ENCODE measurements at places on chromosomes 11 and 22.

DNA sequence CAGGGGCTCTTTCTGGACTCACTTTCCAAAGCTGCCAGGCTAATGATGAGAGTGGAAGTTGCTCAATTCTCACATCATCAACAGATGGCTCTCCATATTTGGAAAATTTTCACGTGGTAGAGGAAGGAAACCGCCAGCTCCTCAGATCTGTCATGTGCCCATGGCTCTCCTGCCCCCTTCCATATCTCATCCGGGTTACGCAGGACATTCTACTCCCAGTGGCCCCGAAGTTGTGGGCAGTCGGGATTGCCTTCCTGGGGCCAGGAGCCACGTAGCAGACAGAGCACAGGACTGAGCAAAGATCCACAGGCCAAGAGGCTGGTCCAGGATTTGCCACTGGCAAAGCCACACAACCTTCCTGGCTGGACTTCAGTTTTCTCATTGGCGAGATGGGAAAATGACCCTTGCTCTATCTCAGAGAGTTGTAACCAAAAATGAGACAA lies 38.8 kb downstream of the RPUSD4 start:
- no peak for DNase-seq

DNA sequence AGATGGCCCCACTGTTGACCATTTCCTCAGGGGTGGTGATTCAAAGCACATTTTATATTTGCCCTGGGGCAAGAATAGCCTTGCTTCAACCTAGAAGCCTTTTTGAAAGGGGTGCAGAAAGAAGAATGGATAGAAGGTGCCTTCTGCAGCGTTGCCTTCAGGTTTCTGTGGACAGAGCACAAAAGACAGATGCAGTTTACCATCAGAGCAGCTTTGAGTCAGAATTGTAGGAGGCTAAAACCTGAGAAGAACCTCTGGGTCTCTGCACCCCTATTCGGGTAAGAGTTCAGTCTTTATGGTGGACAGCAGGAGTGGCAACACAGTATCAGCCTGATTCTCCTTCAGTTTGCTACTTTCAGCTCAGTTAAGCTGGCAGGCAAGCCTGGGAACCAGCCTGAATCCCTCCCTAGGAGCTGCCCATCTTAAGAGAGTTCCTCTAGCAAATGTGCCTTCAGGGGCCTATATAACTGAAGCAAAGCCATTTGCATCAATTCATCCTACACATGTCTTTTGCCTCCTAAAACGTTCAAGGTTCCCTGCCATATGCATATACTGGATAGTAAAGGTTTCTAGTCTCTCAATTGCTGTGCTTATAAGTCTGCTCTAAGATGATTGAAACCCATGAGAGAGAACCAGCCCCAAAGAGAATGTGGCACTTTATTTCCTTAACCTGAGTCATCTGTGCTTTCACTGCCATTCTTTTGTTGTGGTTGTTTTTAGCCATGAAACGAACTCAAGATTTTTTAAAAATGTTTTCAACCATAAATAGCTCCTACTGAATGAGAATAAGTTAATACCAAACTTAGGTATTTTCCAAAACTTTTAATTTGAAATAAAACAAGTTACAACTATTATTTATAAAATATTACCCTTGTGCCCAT lies 123.0 kb downstream of the TRIM44 start:
- no peak for DNase-seq

DNA sequence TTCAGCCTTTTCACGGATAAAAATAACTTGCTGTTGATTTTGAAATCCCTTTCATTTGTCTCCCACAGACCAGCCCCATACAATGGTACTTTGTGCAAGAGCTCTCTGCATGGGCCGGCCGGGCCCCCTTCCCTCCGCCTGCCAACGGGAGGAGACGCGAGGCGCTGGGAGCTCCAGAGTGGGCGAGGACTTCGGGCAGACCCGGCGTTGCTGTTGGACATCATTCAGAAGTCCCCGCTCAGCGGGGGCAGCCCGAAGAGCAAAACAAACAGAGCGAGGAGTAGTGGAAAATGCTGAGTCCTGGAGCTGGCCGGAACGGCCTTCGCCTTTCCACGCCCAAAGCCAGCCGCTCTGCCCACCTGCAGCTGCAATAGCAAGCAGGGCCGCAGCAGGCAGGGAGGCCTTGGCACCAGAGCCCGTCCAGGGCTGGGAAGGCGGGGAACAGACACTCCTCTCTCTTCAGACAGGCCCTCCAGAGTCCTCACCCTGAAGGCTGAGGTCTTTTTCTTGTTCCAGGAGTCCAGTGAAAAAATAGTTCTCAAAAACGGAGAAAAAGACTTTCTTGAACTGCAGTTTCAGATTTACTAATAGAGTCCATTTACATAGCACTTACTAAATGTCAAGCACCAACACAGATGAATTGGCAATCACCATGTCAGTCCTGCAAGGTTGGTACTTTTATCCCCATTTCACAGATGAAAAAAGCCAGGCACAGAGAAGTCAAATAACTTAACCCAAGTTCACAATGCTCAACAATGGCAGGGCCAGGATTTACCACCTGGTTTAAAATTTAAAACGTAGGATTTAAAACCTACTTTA lies 135.5 kb downstream of the ETS1 start:
- DNase-seq: peak; percentile 89

DNA sequence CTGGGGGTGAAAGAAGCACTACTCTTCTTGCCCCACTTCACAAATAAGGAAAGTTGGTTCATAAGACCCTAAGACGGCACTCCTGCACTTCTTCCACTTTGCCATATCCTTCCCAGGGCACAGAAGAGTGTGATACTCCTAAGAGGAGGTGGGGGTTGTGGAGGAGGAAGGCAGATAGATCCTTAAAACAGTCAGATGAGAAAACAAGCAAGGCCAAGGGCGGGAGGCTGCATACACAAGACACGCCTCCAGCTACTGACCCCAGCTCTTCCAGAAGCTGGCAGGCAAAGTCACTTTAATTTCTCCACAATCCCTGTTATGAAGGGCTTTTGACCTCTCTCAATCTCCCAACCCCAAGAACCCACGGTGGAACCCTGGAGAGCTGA lies 1.6 kb upstream of the CHRM4 start:
- DNase-seq: no peak

- DNase-seq: no peak
Observed at GRCh38 chr11:38968951-38969350, 2370.9 kb upstream of the RAG2 start.
